ENCODE measurements at places on chromosomes 2 and 18. TPM values are rescaled to one million over a fixed set of nuclear protein-coding genes. Genes with fewer than 3 reads are reported as not detected.

The MYO3B gene
- not detected for total RNA-seq

The PSTPIP2 gene
- 0.29 TPM for total RNA-seq

The TMEFF2 gene
- 0.34 TPM for total RNA-seq

The GKN1 gene
- 0.37 TPM for total RNA-seq

The ZAP70 gene
- 0.18 TPM for total RNA-seq

The RNF152 gene
- 0.22 TPM for total RNA-seq

The COL6A3 gene
- total RNA-seq: 0.24 TPM

The KRTCAP3 gene
- 0.72 TPM for total RNA-seq

The PSMG2 gene
- 62.0 TPM for total RNA-seq

The ABCG8 gene
- not detected for total RNA-seq

The CAPG gene
- total RNA-seq: 104 TPM

The SCYGR4 gene
- total RNA-seq: not detected
